ENCODE measurements at places on chromosomes 5 and 9.

GRCh38 chr5:80268916-80269315 is 13.1 kb upstream of the SERINC5 start:
- no peak for DNase-seq

- no peak for DNase-seq
Measured at GRCh38 chr5:170327168-170327567, 29.6 kb upstream of the LCP2 start.

GRCh38 chr5:77120706-77121105 is 33.6 kb upstream of the ZBED3 start:
- no peak for DNase-seq

DNA sequence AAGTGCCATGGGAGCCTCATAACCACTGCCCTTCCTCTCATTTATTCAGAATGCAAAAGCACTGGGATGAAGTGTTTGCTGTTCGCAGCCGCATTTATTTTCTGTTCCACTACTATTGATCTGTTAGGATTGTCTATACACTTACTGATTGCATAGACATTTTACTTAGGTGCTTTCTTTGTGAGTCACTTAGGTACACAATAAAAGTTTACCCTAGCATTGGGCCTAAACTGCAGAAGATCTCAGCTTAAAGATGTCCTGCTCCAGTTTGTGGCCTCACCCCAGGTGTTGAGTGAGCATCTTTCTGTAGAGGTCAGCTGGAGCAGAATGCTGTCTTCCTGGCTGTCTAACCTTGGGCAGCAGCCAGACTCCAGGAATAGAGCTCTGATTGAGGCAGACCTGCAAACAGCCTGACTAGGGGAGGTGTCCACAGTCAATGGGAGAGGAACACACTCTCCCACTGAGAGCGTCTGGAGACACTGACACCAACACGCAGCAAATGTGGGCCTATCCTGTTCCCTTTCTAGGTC is 54.0 kb downstream of the GPR21 start:
- DNase-seq = no peak

DNA sequence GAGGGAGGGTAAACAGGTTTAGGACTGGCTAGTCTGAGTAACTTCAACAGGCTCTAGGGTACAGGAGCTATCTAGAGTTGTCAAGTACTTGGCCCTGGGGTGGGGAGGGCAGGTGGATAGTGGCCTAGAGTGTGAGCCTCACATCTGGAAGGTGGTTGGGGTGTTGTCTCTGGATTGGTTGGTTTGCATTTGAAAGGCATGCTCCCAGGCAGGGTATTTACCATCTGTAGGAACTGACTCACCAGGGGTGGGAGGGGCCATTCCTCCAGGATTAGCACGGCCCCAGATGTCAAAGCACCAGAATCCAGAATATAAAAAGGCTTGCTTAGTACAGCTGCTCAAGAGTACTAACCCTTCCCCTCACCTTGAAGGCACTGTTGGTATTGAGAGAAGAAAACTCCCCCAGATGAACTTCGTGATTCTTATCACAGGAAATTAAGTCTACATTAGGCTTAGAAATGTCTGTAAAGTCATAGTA is 193.3 kb downstream of the NTRK2 start:
- DNase-seq = no peak

GRCh38 chr9:134963546-134963945 is 45.8 kb upstream of the FCN1 start:
- DNase-seq = no peak

DNA sequence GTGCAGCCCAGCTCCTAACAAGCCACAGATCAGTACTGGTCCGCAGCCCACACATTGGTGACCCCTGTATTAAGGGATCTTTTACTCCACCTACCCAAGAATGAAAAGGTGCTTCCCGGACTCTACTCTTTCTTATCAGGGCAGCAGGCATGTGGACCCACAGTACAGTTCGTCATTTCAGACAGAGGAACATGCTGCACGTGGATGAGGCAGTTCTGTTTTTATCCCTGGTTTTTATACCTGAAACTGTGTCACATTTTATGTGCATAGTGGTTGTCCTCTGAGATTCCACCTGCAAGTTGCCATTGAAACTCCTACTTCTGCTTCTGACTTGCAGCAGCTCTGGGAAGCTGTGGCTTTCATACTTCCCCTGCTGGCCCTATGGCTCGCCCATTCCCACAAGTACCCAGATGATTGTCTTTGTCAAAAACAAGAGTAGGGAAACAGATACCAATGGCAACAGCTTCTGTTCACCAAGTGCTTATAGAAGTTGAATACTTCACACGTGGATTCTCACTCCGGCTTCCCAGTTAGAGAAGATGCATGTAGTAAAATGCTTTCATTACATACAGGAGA is 208.0 kb downstream of the TRIO start:
- DNase-seq = no peak

DNA sequence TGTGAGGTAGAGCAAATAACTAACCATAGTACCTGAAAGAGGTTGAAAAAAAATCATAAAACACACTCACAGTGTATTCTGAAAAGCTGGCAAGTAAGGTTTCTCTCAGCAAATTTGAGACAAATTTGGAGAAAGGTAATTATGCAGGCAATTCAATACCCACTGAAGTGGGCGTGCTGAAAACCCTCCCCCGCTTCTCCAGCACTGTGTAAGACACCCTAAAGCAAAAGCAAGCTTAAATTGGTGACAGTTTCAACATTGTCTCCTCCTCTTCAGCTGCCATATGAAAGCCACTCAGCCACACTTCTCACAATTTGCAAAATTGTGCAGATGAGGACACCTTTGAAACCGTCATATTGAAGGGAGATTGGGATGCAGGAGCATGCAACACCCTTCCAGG is 322.3 kb upstream of the CDH6 start:
- no peak for DNase-seq

GRCh38 chr5:54296386-54296785 is 14.0 kb downstream of the ARL15 start:
- DNase-seq = no peak

- no peak for DNase-seq
Measured at GRCh38 chr9:111743275-111743674, 51.5 kb downstream of the SHOC1 start.

- DNase-seq = no peak
Measured at GRCh38 chr5:80964491-80964890, 4.3 kb downstream of the RASGRF2 start.

GRCh38 chr9:106020186-106020585 is 325.8 kb downstream of the TMEM38B start:
- DNase-seq = no peak

DNA sequence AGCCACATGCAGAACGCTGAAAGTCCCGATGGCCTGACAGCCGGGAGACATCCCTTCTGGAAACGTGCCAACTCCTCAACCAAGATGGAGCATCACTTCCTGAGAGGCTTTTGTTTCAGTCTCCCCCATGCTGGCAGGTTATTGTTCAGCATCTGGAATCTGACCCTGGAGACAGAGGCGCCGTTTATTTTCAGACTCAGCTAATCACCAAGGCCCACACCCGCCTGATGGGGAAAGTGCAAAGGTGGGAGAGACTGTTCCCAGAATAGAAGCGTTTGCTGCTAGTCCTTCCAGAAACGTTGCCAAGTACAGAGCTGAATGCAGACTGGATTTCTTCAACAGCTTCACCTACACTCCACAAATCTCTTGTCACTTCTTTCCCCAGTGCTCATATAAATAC is 41.8 kb upstream of the S1PR3 start:
- DNase-seq = no peak

DNA sequence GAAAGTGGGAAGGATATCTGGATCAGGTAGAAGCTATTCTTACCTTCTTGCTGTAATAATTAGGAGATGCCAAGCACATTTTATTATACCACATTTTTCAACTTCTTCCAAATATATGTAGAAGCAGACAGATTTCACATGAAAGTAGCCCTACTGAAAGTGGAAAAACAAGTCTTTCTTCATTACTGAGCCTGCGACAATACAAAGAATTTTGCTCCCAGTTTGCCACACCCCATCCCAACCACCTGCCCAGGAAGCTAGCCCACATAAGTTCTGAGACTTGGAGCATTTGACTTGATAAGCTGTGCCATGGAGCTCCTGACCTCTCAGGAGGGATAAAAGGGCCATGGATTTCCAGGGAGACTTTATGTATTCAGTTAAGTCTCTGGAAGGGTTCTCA is 249.1 kb upstream of the ADCY2 start:
- DNase-seq = no peak

GRCh38 chr9:2174306-2174705 is 159.2 kb downstream of the SMARCA2 start:
- DNase-seq = no peak

DNA sequence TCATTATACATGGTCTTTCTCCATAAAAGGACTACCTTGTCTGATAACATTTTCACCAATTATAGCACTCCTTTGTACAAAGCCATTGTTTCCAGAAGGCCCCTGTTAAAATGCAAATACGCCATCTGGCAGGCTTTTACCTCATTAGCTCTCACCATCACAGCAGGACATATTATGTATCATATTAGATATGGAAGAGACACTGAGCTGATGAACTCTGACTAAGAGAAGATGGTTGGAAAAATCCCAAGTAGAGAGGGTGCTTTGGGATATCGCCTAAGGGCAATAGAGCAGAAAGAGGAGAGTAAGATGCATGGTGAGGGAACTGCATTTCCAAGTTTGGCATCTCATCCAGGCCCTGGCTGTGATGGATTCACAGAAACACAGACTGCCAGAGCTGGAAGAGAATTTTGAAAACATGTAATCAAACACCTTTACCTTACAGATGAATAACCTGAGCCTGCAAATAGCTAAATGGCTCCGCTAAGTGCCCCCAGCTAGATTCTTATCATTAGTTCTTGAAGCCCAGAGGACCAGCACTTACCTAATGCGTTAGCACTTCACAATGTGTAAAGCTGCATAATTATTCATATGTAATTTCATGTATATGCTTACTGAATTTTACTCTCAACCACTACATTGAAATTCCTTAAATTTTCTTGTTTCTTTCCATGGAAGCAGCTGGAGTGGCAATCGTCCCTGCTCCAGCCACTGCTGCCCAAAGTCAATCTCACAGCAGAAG is 393.6 kb upstream of the IZUMO3 start:
- DNase-seq = no peak

GRCh38 chr9:134056483-134057306 is 11.1 kb downstream of the BRD3 start:
- DNase-seq = no peak

DNA sequence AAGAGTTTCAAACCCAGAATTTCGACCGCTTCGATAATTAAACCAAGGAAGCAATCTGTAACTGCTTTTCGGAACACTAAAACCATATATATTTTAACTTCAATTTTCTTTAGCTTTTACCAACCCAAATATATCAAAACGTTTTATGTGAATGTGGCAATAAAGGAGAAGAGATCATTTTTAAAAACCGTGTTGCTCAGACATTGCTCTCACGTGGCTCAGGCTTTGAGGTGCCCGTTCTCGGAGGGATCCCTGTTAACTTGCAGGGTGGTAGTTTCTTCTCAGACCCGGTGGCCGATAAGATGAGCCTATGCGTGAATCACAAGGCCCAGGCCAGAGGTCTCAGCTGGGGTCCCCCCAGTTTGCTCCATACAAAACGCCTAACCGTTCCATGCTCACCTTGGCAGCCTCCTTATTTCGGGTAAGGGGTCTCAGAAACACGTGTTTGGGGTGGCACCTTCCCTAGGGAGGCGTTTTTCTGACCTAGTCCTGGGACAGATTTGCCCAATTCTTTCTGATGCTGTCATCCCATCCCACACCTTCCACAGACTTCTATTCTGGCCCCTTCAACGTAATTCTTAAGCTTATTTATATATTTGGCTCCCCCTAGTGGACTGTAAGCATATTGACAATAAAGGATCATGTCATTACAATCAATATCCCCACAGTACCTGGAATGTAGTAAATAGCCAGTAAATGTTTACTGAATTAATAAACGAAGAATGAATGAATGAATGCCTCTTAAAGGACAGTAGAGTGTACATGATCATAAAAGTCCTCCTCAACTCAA is 48.1 kb downstream of the THBS4 start:
- DNase-seq = no peak

- no peak for DNase-seq
Measured at GRCh38 chr9:122051351-122052321, 41.5 kb downstream of the TTLL11 start.

DNA sequence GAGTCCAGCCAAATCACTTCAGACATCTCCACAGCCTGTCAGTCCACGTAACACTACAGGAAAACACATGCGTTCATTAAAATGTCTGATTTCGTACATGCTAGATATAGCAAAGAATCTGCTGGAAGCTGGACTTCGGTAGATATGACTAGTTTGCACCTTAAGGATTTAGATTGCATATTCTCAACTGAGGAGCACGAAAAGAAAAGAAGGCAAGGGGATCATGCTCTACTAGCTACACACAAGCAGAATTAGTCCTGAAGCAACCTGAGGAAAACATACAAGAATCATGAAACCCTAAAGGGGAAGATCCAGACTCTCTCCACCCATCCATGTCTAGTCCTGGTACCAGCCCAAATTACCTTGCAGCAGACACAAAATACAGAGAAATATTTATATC is 36.1 kb upstream of the SSBP2 start:
- DNase-seq = no peak

- no peak for DNase-seq
Measured at GRCh38 chr9:25994605-25995004, 316.4 kb upstream of the TUSC1 start.

GRCh38 chr5:172546196-172546595 is 91.9 kb upstream of the SH3PXD2B start:
- DNase-seq = no peak

- DNase-seq = no peak
Measured at GRCh38 chr5:173512637-173513435, 103.6 kb downstream of the BOD1 start.

GRCh38 chr9:27638716-27639115 is 65.4 kb upstream of the C9orf72 start:
- DNase-seq = no peak

GRCh38 chr5:170632985-170633234 is 129.1 kb downstream of the KCNIP1 start:
- peak; percentile 5 for DNase-seq

GRCh38 chr5:80071510-80072021 is 36.4 kb downstream of the THBS4 start:
- no peak for DNase-seq

- no peak for DNase-seq
Measured at GRCh38 chr5:96926276-96926675, 9.6 kb upstream of the LNPEP start.

DNA sequence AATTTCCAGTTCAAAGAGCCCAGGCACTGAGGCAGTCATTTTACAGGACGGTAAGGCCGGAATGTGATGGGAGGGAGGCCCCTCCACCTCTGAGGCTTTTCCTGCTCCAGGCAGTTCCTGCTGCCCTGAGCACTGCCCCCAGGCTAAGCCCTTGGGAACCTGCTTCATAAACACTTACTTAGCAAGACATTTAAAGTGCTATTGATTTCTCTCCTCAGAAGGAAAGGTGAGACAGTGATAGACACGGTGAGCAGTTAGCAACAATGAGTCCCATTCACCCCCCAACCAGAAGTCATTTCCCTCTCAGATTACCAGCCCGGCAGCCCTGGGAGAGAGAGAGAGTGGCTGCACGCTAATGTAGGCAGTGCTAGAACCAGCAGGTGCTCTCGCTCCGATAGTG is 462.5 kb downstream of the SPOCK1 start:
- DNase-seq = no peak

- no peak for DNase-seq
Measured at GRCh38 chr9:134370213-134370492, 43.9 kb downstream of the RXRA start.

- no peak for DNase-seq
Measured at GRCh38 chr9:117135501-117136098, 279.3 kb downstream of the ASTN2 start.
